ENCODE measurements at places on chromosomes 1 and 21.

DNA sequence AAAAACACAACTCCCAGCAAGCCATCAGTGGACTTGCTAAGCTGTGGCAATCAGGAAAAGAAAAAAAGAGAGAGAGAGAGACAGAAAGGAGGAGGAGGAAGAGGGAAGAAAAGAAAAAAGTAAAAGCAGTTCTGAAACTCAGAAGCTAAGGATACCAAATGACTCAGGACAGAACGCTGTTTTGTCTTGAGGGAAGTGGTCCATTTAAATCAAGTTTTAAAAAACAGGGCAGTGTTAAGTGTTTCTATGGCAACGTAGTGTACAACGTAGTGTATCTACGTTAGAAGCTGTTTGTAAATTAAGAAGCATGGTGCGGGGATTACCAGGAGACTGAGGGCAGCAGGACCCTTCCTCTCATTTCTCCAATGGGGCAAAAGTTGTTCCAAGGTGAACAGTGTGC is 5.8 kb downstream of the ADORA3 start:
- no peak for DNase-seq

GRCh38 chr1:208107425-208108212 is 136.6 kb downstream of the PLXNA2 start:
- DNase-seq, result no peak

DNA sequence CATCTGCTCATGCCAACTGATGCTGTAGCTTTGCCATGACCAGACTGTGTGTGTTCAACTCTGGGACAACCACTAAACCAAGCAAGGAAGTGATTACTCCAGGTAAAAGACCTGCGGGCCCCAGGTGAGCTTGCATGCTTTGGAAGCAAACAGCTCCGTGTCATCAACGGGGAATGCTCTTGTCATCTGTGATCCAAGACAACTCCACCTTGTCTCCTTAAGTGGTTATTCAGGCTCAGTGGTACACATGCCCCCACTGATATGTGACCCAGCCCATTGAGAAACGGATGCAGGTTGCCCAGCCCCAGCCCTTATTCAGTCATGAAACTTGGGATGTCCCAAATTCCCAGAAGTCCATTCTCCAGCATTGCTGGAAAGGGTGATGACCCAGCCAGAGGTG is 89.0 kb downstream of the TIAM1 start:
- no peak for DNase-seq

DNA sequence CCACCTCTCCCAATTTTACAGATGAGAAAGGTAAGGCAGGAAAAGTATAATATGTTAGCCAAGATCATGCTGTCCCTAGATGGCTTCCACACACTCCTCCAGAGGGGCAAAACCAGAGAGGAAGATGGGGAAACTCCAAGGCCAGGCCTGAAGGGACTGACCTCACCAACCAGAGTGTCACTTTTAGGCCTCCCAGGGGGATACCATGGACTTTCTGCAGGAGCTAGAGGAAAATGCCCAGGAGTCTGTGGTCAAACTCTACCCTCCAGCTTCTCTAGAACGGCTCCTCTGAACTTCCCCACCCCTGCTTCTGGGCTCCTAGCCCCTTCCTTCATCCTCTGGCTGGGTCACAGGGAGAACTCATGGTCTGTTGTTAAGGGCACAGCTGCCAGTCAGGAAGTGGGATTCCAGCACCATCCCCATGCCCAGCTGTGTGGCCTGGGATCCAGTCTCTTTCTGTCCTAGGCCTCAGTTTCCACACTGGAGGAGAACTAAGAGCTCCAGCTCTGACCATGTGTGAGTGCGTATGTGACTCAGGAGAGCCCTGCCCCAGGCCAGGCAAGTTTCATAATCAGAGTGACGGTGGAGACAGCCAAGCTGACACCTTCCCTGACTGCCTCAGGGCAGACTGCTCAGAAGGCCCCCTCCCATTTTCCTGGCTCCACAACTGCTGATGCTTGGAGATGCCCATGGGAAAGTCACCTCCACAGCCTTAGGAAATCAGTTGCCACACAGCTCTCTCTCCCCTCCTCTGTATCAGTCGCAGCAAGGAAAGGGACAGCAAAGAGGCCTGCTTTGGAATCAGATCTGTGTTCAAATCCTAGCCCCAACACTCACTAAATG is 1.9 kb downstream of the IGSF8 start:
- DNase-seq, result no peak

DNA sequence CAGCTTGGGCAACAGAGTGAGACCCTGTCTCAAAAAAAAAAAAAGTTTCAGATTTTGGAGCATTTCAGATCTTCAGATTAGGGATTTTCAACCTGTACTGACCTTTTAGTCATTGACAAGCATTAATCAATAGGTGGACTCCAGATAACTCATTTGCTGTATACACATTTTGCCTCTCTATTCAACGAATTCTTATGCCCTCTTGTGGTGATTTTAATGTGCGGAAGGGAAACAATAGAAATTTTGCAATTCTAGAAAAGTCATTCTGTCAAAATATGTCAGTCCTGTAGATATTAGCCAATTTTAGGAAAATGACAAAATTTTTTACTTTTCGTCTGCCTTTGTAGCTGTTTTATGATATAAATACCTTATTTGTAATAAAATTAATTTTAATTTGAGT is 11.6 kb upstream of the OR2G2 start:
- no peak for DNase-seq

GRCh38 chr1:230251644-230252191 is 174.4 kb downstream of the PGBD5 start:
- no peak for DNase-seq

DNA sequence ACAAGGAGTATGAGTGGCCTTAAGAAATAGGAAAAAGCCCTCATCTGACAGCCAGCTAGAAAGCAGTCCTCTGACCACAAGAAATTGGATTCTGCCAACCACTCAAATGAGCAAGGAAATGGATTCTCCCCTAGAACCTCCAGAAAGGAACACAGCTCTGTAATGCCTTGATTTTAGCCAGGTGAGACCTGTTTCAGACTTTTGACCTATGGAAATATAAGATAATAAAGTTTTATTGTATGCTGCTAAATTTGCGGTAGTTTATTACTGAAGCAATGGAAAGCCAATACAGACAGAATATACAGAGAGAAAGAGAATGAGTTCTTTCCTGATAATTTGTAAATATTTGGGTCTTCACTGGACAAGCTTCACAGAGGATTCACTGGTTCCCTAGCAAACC is 28.8 kb upstream of the SELE start:
- DNase-seq, result no peak

DNA sequence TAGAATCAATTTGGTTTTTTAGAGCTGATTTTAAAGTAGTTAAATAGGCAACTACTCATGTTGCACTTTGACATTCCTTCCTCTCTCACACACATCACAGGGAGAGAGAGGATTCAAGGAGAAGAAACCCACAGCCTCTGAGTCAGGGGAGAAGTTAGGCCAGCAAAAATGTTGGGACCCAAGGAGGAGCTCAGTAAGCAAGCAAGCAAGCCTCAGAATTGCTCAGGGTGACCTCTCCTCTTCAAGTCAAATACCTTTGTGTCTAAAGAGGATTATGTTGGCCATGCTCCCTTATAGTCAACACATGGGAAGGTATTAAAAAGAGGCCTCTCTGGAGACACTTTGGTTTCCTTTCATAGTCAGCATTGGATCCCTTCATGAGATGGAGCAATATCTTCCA is 80.5 kb upstream of the WARS2 start:
- no peak for DNase-seq

GRCh38 chr21:42887326-42887725 is 5.8 kb upstream of the NDUFV3 start:
- DNase-seq, result no peak

- DNase-seq, result no peak
Observed at GRCh38 chr1:58622571-58622970, 45.5 kb upstream of the TACSTD2 start.

- DNase-seq, result no peak
Observed at GRCh38 chr1:147169171-147169570, 3.1 kb downstream of the PRKAB2 start.

GRCh38 chr1:58539553-58539952 is 7.0 kb downstream of the OMA1 start:
- DNase-seq, result no peak

GRCh38 chr1:148264374-148265276 is 112.5 kb upstream of the NBPF11 start:
- DNase-seq, result no peak

DNA sequence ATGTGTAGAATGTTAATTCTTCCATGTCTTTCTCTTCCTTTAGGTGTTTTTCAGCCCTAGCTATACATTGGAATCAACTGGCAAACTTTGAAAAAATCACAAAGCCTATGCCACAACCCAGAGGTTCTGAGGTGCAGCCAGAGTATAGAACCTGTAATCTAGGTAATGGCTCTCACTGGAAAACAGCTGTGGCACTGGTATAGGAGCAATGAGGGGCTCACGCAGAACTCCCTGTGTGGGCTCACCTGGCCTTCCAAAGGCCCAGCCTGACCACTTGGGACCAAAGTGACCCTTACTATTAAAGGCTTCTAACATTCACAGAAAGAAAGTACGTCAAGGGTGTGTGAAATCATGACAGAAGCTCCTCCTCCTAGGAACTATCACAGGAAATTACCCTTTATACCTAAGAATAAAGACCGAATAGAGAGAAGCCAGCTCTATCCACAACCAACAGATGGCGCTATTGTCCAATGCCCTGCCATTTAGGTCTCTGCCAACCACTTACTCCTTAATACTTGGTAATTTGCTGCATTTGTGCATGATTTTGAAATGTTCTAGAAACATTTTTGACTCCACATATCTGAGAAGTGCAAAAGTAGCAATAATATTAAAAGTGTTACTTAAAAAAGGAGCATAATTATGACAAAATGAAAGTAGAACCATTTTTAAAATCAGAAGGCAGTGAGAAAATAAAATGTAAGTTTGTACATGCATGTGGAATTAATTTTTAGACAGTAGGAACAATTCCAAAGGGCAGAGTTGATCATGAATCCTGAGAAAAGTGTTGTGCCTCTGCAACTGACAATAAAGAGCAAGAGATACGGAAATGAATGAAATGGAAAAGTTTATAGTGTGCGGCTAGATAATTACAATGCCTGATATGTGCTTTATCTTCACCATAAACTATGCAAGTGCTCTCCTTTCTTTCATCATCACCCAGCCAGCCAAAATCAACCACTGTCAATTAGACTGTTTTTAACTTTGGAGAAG is 93.1 kb upstream of the HAO2 start:
- peak; percentile 29 for DNase-seq

- DNase-seq, result no peak
Observed at GRCh38 chr1:71843012-71843411, 439.3 kb downstream of the NEGR1 start.

DNA sequence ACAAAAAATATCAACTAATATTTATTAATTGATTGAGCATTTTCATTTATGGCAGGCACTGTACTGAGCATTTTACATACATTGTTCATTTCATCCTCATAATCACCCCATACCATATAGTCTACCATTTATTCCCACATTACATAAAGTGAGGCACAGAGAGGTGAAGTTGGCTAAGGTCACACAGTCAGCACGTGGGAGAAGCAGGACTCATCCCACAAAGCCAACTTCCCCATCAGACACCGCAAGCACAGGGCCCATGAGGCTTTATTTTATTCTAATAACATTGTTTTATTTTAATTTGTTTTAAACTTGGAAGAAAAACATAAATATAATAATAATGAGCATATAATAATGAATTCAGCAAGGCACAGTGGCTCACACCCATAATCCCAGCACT is 43.1 kb upstream of the CAPZB start:
- DNase-seq, result no peak

DNA sequence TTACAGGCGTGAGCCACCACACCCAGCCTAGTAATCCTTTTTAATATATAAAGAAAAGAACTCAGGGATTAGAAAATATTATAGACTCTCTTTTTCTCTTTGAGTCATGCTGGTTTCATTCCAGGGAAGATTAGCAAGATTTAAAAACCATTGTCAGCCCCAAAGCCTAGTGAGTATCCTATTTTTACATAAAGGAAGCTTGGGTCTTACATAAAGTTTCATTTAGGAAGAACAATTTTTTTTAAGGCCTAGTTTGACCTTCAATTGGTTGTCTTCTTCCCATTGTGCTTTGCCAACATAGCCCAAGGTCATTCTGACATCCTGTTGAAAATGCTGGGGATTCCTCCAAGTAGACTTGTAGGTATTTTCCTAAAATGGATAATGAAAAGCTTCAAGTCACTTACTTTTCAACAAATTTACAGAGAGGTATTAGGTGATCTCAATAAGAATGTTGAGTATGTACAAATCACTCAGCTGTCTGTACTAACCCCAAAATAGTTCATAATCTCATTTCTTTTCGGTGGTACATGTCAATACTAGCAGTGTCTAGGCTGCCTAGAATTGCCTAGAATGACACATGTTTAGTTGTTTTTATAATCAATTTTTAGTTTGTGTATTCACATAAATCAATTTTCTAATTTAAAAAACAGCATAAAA is 4.3 kb upstream of the KIF14 start:
- no peak for DNase-seq

GRCh38 chr1:113654883-113655282 is 104.4 kb downstream of the PHTF1 start:
- no peak for DNase-seq

GRCh38 chr1:246092136-246092535 is 414.9 kb downstream of the SMYD3 start:
- no peak for DNase-seq
